ENCODE measurements at places on chromosomes 1 and 21.

- DNase-seq = no peak
Measured at GRCh38 chr1:16438924-16439323, 1.6 kb upstream of the NECAP2 start.

- DNase-seq = no peak
Measured at GRCh38 chr1:102098081-102098480, 101.4 kb upstream of the OLFM3 start.

DNA sequence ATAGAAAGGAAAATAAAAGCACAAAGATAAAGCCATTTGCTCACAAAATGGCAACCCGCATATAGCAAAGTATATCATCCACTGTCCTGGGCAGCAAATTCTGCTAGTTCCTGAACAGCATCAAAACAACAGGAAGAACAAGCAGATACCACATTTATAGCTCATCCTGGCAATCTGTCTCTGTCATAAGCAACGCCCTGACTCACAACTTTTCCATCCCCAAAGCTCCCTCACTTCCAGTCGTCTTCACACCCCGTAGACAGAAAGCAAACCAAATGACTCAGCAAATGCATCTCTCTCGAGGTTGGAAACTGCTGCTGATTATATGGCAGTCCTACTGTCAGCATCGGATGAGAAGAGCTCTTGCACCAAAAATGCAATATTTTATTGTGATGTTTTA lies 65.8 kb downstream of the AK5 start:
- no peak for DNase-seq

DNA sequence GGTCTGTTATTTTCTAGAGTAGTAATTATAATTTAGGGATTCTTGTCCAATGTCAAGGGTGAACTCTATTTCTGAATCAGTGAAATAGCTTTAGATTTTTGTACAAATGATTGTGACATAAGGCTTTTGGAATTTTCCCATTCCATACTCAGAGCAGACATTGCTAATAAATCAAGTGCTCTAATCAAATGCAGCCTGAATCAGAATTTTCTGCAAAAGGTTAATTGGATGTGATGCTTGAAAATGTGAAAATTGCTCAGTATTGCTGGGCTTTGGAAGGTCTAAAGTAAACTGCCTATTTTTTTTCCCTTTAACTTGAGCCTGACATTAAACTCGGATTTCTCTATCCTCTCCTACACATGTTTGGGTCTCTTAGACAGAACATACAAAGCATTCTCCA lies 23.2 kb downstream of the SGIP1 start:
- DNase-seq = no peak

DNA sequence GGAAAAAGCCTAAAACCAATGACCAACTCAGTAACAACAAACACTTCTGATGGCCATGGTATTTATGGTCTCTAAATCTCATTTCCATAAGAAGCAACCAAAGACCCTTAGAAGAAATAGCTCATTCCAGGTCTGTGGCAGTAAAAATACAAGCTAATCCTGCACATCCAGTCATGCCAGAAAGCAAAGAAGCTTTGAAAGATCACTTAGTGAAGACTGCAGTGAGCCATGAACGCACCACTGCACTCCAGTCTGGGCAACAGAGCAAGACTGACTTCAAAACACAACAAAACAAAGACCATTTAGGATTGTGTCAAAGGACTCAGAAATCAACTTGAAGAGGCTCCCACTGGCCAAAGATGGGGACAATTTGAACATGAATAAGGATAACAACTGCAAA lies 18.4 kb upstream of the ELK4 start:
- DNase-seq = no peak

- no peak for DNase-seq
Measured at GRCh38 chr21:46304955-46305354, 18.7 kb downstream of the C21orf58 start.

DNA sequence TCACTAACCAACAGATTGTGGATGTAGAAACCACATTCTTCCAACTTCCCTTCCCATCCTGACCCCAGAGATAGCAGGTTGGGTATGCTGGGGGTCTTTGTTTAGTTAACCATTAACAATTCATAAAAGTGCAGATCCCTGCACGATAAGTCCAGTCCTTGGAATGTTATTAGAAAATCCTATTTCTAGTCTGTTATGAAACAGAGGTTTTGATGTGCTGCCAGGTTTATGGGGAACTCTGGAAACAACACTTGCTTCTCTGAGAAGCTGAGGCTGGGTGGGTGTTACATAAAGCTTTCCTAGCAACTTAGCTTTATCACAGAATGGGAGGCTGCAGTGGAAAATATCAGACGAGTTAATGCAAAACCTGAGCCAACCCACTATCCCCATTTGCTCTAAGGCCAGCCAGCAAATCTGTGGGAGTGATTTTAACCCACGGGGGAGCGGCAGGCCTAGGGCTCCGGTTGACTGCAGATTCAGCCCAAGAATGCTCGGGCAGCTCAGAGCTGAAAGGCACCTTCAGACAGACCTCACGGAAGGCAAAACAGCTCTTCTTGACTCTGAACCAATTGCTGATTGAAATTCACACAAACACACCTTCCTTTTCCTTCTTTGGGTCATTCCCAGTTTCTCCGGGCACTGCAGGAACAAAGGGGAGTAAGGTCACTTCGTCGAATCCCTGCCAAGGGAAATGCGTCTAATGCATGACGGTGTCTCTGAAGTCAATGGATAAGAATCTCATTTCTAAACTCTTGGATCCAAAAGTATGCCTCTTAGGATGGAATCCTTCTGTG lies 111.7 kb upstream of the IRF2BP2 start:
- DNase-seq = no peak

GRCh38 chr1:176950736-176951324 lies 213.7 kb downstream of the ASTN1 start:
- no peak for DNase-seq

- DNase-seq = no peak
Measured at GRCh38 chr1:71861022-71861421, 421.3 kb downstream of the NEGR1 start.

DNA sequence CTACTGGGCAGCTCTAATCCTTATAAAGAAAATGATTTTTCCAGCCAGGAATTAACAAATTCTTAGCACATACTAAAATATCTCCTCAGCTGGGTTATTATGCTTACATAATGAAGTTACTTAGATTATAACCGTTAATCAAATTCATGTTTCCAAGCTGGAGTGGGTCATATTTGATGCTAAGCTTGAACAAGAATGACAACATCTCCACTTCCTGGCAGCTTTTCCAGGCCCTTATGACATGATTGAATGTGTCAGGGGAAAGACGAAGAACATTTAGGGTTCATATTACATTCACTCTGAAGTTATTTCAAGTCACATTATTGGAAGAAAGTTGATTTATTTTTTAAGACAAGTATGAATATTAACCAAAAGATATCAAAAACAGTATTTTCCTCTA lies 333.7 kb downstream of the PCP4 start:
- no peak for DNase-seq

DNA sequence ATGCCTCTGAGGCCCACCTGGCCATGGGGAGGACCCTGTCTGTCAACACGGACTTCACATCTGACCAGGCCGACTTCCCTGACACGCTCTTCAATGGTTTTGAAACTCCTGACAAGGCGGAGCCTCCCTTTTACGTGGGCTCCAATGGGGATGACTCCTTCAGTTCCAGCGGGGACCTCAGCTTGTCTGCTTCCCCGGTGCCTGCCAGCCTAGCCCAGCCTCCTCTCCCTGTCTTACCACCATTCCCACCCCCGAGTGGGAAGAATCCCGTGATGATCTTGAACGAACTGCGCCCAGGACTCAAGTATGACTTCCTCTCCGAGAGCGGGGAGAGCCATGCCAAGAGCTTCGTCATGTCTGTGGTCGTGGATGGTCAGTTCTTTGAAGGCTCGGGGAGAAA lies 101.8 kb downstream of the ADARB1 start:
- DNase-seq = no peak

DNA sequence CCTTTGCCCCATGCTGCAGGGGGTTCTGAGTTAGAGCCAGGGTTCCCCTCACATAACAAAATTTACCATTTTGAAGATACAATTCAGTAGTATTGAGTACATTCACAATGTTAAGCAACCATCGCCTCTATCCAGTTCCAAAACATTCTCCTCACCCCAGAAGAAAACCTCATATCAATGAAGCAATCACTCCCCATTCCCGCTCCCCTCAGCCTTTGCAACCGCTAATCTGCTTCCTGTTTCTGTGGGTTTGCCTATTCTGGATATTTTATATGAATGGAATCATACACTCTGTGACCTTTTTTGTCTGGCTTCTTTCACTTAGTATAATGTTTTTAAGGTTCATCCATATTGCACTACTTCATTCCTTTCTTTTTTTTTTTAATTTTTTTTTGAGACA lies 32.9 kb downstream of the SERINC2 start:
- no peak for DNase-seq

DNA sequence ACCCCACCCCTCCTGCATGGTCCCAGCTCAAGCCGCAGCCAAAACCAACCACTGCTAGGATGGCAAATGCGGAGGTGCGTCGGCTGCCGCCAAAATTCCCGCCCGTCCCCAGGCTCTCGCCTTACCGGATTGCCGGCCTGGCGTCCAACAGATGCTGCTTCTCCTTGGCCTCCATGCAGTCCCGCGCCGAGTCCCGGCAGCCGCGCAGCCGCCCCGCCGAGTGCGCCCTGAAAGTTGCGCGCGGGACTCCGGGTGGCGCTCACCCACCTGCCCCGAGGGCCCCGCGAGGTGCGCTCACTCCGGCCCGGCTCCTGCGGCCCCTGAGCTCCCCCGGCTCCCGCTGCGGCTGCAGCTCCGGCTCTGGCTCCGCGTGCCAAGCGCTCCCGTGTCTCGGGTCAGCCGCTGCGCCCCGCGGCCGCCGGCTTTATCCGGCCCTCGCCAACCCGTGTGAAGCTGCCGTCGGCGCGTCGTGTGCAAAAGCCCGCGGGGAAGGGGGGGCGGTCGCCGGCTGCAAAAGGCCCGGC lies at the start of gene SLC30A2:
Gene SLC30A2 (minus strand): TSS at position 397 of the 524 bp plus-strand sequence. CDS start 222 bp downstream, at position 175.
- DNase-seq = no peak

GRCh38 chr1:211762206-211762605 lies 68.4 kb downstream of the LPGAT1 start:
- DNase-seq = no peak

DNA sequence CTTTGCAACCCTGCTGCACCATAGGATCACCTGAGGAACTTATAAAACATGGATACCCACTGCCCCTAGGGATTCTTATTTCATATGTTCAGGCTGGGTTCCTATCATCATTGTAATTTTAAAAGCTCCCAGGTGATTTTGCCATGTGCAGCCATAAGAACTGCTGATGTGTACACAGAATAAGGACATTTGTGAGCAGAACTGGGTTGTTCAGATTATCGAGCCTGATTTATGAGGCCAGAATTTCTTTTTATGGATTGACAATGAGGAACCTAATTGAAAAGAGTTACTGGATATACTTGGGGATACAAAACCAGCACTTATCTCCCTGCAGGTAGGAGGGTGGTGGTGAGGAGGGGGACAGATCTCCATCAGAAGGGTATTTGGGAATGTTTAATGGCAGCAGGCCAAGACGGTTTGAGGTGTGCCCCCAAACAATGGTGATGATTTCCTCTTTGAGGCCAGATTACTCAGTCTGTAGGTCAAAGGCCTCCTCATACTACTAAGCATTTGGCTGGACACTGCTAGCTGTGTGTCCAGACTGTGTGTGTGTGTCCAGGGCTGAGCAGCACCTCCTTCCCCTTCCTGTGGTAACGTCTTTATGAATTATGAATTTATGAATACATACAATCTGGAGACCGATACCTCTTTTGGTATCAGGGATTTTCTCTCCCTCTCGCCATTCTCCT lies 18.9 kb downstream of the NOS1AP start:
- no peak for DNase-seq

DNA sequence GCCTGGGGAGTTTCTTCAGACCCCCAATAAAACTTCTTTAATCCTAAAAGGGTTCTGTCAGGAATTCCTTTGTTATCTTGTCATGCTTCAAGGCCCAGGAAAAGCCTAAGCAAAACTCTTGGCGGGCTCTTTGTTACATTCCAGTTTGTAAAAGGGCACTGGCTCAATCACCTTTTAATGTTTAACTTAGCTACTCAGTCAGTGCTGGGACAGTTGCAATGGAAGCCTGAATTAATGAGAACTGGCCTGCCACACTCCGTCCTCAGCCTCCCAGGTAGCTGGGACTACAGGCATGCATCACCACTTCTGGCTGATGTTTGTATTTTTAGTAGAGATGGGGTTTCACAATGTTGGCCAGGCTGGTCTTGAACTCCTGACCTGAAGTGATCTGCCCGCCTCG lies 21.3 kb upstream of the ASB17 start:
- no peak for DNase-seq

- no peak for DNase-seq
Measured at GRCh38 chr1:61951731-61952580, 209.7 kb downstream of the PATJ start.

- DNase-seq = no peak
Measured at GRCh38 chr1:222413991-222414549, 133.8 kb downstream of the HHIPL2 start.

DNA sequence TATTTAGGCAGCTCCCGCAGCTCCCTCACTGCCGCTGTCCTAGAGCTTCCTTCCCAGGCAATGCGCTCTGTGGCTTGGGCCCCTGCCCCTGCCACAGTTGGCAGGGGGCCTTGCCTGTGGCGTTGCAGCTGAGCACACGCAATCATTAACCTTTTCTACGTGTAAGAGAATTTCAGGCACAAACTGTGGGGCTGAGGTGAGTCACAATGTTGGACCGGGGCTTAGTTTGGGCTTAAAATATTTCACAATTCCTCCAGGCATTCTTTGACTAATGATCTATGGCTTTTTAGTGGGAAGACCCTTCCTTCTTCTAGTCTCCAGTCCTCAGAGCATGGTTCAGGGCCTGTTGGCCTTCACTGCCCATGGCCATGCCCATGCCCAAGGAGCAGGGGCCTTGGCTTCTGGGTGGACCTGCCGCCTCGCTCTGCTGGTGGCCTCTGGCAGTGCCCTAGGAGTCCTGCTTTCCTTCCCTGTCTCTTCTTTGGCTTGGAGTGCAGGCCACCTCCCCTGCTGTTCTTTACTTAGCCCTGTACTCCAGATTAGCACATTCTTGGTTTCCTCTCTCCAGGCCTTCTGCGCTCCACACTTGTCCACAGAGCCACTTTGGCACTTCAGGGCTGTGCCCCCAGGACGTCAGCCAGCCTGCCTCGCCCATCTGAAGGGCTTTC lies 39.2 kb downstream of the MAPKAPK2 start:
- DNase-seq = no peak

DNA sequence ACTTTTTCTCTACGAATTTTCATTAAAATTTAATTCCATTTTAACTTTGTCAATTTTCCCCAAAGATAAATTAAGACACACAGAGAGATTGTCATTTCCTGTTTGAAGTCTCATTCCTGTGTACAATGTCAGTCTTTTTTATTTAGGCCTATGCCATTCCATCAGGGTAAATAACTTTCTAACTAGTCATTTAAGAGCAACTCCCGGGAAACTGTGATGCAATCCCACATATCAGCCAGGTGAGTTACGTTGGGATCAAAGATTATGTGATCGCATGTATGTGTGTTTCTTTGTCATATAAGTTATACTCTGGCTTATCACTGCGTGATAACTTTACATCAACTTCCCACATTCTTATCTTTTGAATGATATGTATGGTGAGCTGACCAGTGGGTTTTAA lies 86.1 kb upstream of the S1PR1 start:
- no peak for DNase-seq

DNA sequence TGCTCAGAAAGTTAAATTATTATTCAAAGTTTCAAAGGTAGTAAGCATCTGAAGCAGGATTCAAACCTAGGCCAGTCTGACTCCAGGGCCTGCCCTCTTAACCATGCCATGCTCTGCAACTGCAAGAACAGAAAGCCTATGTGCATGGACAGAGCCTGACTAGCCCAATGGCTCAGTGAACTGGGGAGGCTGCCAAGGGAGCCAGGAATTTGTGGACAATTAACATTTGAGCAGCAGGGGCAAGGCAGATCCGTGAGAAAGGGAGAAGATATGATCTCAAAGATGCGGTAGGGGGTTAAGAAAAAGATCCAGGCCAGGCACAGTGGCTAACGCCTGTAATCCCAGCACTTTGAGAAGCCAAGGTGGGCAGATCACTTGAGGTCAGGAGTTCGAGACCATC lies 6.5 kb upstream of the ATP1A4 start:
- DNase-seq = no peak

All from stimulated activated CD8-positive, alpha-beta memory T cell treated with anti-CD3 and anti-CD28 coated beads, Interleukin-12 subunit alpha, Interleukin-12 subunit beta, amount 100 ng/mL, for 1 hour (primary cell).